Skeletal muscle cell (primary cell): ENCODE measurements at places on chromosomes 12 and 14.

DNA sequence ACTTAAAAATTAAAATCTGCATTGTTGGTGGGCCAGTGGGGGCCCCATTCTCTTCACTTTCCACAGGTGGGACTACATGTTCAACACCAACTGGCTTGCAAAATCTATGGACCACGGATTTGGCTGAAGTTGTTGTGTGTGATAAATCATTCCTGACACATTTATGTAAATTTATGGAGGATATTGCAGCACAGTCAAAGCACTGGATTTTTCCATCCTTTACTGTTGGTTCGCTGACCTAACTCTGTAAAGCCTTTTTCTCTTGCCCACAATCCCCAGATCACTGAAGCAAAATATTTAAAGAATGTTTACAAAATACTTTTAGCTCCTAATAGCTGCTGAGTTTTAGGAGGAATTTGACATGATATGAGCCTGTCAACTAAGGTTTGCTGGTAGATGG, 219.7 kb upstream of the PRICKLE1 start:
- no peak for DNase-seq

DNA sequence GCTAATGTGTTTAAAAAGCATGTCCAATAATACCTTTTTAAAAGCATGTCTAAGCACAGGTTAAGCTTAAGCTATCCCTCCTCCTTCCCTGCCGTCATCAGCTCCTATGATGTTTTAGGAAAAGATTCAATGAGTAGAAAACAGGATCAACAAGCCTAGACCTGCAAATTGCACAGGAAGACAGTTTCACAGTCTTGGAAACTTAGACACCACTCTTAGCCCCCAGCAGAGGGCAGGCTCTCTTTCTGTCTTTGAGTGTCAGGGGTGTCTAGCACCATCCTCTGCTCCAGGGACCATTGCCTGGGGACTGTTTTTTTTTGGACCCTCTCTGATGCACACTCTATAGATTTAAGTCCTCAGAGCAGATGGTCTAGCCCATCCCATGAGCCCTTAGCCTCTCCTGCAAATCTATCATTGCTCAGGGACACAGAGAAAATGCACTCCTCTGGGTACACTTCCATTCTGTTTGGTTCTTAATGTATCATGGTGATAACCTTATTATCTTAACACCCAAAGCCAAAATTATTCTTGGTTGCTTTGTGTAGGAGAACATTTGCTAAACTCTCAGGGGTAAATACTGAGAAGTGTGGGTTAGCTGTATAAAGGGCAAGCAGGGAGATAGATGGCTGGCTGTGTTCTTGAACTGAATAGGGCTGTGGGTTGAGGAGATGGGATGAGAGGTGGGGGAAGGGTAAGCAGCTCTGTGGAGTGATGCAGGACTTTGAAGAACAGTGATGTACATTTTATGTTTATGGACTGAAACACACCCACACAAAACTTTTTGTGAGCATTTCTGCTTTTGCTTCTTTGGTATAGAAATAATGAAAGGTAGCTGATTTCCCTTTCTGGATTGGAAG, 259.9 kb upstream of the DDHD1 start:
- no peak for DNase-seq

DNA sequence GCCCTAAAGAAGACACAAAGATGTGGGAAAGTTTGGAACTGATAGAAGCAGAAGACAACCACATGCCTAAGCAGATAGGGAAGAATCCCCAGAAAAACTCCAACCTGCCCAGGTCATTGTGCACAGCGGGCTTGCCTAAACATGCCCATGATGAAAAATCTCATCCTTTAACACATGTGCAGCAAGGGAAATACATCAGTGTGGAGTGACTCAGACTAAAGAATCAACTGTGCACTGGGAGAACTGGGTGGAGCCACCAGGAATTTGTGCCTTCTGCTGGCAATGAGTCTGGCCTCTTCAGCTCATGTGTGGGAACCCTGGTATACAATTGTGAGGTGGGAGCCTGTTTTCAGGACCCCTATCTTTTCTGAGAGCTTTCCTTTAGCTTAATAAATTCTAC, 398.5 kb downstream of the FSCB start:
- peak; percentile 4 for DNase-seq

DNA sequence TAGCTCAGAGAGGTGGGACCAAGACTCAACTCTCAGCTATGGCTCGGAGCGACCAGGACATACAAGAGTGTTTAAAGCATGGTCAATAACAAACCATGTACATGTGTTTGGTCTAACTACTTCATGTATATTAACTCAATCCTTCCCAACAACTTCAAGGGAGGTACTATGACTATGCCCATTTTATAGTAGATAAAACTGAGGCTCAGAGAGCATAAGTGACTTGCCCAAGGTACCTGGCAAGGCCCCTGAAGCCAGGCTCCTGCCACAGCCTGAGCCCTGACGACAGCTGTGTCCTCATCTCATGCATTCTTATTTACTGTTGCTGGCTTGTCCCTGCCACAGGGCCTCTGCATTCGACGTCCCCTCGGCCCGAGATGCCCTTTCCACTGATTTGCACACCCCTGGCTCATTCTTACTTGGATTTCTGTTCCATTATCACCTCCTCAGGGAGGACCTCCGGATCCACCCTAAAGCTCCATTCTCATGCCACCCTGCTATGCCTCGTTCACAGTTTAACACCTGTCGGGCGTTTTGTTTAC, 2.6 kb downstream of the TESC start:
- no peak for DNase-seq

- no peak for DNase-seq
These were observed 22.3 kb upstream of the DIO2 start for GRCh38 chr14:80233470-80234089.

DNA sequence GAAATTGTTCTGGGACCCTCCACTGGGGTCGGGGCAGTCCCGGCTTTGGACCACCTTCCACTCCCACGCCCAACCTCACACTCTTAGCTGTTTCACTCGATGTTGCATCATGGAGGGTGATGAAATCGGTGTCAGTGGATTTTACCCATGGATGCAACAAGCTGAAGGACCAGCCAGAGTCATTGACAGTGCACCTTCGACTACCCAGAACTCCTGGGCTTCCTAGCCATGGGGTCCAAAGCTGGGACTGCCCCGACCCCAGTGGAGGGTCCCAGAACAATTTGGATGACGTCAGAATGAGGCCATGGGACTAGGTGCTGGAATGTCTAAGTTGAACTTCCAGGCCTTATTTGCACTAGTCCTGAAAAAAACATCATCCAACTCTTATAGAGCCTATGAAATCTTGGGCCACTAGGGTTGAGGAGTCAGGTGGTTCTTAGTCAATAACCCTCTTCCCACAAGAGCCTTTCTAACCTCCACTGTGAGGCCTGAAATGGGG, 882 bp upstream of the IL23A start:
- no peak for DNase-seq

DNA sequence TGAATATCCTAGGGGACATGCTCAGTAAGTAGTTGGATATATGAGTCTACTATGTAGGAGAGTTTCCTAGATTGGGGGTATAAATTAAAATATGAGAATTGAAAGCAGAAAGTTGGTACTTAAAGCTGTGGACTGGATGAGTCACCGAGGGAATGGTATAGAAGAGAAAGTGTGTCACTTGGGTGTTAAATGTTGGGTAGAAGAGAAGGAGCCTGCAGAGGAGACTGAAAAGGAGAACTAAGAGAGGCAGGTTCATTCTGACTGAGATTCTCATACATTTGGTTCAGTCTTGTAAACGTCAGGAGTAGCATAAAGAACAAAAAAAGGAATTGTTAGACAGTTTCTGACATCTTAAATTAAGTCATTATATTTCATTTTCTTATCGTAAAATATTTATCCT, 19.9 kb downstream of the LRRC9 start:
- no peak for DNase-seq

GRCh38 chr12:32444895-32445294, 45.5 kb downstream of the FGD4 start:
- no peak for DNase-seq

- DNase-seq = no peak
These were observed 181.8 kb upstream of the SLC16A7 start for GRCh38 chr12:59414051-59414450.

DNA sequence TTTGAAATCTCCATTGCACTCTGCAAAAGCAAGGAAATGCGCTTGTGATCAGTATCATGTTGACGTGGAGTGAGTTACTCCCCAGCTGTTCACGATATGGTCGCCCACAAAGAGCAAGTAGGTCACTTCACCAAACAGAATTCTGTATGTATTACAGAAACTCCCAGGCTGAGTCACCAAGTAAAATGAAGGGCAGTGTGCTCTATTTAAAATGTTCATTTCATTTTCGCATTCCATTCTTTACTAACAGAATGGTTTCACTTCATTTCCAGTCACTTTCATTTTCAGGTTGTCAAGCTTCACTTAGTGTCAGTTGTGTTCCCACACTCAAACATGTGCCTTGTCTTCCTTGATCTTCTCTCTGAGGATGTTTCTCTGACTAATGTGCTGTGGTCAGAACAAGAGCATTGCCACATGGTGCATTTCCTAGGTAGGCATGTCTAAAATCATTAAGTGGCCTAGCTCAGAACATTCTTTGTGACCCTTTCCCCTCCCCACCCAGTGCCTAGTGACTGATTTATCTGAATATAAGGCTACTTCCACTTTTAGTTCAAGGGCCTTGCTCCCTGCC, 391.2 kb downstream of the RAD51B start:
- peak; percentile 87 for DNase-seq

DNA sequence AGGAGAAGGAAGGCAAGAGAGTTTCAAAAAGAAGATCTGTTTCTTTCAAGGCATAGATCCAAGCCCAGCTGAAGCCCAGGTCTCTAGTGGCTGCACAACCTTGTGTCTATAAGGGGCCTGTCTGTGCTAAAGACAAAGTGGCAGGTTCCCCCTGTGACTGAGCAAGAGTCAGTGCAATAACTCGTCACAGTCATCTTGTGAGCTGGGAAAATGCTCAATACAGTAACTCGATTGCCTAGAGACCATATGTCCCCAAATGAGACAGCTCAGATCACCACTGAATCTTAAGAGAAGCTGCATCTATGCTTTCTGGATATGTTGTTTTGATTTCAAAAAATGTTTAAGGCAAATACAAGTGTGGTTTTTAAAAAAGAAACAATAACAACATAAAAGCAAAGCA, 24.2 kb downstream of the ST8SIA1 start:
- DNase-seq = no peak

DNA sequence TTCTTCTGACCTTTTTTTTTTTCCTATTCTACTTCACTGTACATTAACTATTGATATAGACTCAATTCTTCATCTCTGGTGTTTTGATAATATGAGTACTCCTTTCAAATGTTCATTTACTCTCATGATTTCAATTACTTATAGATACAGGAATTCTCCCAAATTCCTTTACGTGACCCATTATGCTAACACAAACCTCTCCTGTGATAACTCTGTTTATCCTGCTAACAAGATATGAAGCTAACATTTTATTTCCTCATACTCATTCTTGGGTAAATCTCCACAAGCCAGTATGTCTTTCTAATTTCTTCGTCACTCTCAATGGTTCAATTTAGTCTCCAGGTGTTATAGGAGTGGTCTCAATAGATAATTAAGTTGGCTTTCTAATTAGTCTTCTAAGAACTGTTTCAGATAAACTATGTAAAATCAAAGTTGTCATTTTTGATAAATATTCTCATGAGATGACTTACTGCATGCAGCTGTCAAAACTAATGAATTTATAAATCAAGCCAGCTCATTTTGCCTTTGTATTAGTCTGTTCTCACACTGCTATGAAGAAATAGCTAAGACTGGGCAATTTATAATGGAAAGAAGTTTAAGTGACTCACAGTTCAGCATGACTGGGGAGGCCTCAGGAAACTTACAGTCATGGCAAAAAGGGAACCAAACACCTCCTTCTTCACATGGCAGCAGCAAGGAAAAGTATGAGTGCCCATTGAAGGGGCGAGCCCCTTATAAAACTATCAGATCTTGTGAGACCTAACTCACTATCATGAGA, 130.6 kb upstream of the MYF6 start:
- no peak for DNase-seq

- peak; percentile 2 for DNase-seq
These were observed 356.7 kb upstream of the DIO2 start for GRCh38 chr14:80567905-80568536.

- DNase-seq = no peak
These were observed 499 bp downstream of the TOGARAM1 start for GRCh38 chr14:44962334-44963043.

GRCh38 chr12:57229046-57229633, 371 bp upstream of the SHMT2 start:
- no peak for DNase-seq

DNA sequence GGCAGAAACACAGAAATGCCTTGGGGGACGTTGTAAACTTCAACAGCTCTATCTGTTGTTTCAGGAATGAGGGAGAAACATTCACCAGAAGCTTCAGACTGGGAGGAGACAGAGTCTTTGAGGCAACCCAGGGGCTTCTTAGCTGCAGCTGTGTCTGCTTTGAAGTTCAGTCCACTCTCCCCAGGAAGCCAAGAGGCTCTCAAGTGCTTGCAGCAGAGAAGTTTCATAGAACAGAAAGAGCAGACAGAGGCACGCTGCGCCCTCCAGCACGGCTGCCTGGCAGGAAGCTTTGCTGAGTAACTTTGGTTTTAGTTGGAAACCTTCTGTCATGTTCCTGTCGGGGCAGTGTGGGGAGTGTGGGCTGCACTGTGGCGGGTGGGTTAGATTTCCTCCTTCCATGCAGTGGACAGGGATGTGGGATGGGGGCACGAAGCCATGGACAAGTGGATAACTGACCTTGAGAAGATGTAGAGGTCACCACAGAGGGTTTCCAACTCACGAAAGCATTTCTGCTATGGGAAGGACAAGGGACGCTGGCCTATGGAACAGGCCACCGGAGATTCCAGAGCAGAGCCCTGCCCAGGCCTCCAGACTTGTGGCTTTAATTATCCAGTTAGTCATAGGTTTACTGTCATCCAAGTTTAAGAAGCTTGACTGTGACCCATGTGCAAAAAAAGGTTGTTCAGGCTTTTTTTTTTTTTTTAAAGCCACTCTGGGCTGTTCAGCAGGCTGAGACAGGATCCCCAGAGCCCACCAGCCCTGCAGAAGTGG, 107.7 kb downstream of the ARF6 start:
- no peak for DNase-seq

DNA sequence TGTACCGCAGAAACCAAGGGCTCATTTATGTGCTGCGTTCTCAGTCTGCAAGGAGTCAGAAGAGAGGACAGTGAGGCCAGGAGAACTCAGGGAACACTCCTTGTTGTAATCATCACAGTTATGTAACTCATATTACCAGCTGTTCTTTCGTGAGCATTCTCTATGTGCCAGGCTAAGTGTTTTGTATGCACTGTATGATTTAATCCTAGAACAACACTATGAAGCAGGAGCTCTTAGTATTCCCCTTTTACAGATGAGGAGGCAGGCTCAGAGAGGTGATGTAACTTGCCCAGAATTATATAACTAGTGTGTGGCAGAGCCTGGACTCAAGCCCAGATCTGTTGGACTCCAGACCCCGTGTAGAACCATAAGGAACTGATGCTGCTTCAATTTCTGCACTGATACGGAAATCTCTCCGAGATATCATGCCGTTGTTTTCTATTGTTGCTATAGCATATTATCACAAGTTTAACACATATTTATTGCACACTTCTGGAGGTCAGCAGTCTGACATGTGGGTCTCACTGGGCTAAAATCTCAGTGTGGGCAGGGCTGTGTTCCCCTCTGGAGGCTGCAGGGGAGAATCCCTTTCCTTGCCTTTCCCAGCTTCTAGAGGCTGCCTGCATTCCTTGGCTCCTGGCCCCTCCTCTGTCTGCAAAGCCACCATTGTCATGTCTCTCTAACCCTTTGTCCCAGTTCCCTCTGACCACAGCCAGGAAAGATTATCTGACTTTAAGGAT, 16.3 kb upstream of the CD9 start:
- no peak for DNase-seq

- DNase-seq = no peak
These were observed 1068.6 kb downstream of the BCL11B start for GRCh38 chr14:98203421-98203820.

- no peak for DNase-seq
These were observed 98.8 kb downstream of the DACT1 start for GRCh38 chr14:58736606-58737005.
